ENCODE measurements at places on chromosomes 4 and X.

DNA sequence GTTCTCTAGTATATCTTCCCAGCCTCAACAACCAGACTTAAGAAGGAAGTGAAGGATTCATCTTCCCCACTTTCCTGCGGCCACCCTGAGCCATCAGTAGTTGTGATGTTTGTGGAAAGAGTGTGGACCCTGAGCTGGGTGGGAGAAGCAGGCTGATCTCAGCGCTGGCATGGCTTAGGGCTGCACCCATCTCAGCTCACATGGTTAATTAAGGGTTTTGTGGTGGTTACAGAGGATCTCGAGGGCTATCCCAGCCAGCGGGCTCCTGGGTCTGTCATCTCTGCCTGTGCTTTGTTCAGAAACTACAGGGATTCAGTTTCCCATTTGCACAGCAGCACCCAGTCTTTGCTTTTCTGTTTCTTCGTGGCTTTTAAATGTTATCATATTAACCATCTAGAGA, 163.4 kb downstream of the PTTG2 start:
- no peak for DNase-seq

DNA sequence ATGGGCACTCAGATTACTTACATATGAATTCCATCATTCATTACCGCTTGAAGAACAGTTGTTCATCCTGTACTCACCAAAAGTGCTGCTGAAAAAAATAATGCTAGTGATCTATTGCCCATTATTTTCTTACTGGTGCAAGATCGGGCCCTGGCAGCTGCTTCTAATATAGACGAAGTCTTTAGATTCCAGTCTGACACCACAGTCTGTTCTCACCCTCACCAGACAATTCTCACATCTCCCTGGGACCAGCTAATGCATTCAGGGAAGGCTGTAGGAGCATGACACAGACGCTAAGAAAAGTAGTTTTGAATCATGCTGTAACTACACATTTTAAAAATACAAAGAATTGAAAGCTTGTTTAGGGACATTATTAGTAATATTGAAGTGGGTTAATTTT, 13.8 kb downstream of the GEMIN8 start:
- DNase-seq, result no peak

- no peak for DNase-seq
Observed at GRCh38 chrX:122026665-122027064, 979.3 kb downstream of the GLUD2 start.

GRCh38 chrX:129108936-129109335, 414.4 kb downstream of the SMARCA1 start:
- no peak for DNase-seq

DNA sequence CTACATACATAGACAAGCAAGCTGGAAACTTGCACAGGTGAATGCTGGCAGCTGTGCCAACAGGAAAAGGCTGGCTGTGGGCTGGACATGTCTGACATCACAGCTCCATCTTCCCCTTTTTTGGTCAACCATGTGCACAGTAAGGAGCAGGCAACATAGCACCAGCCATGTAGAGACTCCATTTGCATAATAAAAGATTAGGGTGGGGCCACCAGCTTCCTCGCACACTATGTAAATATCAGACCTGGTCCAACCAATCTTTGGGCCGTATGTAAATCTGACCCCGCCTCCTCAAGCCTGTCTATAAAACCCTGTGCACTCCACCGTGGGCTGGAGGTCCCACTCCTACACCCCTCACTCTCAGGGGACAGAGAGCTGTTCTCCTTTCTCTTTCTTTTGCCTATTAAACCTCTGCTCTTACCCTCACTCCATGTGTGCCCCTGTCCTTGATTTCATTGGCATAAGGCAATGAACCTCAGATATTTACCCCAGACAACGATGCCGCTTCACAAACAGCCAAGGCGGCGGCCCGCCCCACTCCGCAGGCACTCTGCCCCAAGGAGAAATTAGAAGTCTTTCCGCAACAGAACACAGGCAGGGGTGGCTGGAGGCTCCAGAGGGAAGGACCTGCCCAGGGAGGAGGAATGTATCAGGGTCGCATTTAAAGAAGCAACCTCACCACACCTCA, 862.2 kb downstream of the TRIML1 start:
- DNase-seq, result no peak

Data from stimulated activated naive CD4-positive, alpha-beta T cell treated with Interleukin-2 at 50 U/mL for 16 hours (primary cell).